ENCODE measurements at places on chromosomes 2 and 18. TPM values are rescaled to one million over a fixed set of nuclear protein-coding genes. Genes with fewer than 3 reads are reported as not detected.

DNA sequence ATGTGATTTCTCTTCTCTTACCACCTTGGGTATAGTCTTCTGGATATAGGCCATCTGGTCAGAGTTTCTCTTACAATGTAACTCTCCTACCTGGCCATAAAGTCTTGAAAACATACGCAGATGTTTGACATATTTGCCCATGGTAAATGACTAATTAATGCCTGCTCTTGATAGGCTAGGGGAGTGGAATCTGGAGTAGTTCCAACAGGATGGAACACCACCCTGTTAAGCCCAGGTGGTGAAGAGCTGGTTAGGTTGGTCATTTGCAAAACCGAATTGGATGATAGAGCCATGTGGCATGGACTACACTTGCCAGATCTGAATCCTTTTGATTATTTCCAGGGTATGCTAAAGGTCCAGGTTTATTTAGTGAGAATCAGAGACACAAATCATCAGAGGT, 36.5 kb downstream of the HADHB start:
- peaks cover 100% of the 10 kb centered on the region for H3K36me3 ChIP-seq
- H3K4me3 ChIP-seq: no peak overlapping the region
- DNase-seq: no peak
- H3K27me3 ChIP-seq: no peaks in the 10 kb centered on the region

DNA sequence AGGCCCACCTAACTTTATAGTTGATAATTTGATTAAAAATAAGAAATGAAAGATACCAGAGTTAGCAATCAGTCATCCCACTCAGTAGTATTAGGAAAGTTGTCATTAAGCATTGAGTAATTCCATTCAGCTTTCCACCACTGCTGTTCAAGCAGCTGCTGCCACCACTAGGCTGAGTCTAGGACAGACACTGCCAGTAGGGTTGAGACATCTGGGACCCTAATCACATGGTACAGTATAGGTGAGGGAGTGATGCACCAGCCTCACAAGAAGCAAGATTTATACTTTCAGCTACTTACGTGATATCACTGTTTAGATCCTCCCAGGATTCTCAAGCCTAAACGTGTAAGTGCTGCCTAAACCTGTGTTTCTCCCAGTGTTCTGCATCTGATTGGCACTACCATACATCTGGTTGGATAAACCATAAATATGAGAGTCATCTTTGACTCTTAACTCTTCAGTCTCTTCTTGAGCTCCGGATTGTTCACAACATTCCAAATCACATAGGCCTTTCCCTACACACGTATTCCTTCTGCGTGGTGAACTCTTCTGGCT, 3.2 kb downstream of the UBXN4 start:
- H3K27ac ChIP-seq: no peak overlapping the region
- H3K27me3 ChIP-seq: no peaks in the 10 kb centered on the region
- no peak overlapping the region for H3K4me3 ChIP-seq
- H3K36me3 ChIP-seq: peaks cover 39% of the 10 kb centered on the region
- no peak for DNase-seq
- peaks cover 33% of the 10 kb centered on the region for H3K4me1 ChIP-seq

DNA sequence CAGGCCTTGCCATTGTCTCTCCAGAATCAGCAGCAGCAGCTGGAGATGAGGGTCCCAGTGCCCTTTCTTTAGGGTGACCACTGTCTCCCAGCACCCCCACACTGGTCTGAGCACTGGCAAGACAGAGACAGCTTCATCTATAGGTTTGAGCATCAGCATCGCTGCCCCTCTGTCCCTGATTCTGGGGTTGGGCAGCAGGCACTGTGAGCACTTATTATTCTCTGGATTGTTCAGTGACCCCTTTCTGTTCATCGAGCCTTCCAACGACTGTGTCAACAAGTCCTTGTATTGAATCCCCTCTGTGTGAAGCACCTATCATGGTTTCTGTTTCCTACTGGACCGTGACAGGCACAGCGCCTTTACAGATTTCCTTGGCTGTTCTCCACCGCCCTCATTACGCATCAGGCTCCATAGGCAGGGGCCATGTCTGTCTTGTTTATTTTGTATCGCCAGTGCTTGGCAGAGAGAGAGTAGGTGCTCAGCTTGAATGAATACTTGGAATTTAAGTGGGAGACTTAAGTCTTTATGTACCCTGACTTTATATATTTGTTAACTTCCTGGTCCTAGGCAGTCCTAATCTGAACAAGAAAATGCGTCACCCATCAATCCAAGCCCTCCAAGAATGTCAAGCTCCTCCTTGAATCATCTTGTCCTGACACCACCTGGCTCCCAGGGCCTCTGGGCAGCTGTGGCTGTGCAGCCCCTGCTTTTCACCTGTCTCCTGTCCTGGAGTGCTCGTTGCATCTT, 11.4 kb downstream of the MALL start:
- peak overlapping the region; percentile 87 for H3K27ac ChIP-seq
- H3K27me3 ChIP-seq: no peaks in the 10 kb centered on the region
- peak; percentile 59 for DNase-seq
- no peaks in the 10 kb centered on the region for H3K36me3 ChIP-seq

DNA sequence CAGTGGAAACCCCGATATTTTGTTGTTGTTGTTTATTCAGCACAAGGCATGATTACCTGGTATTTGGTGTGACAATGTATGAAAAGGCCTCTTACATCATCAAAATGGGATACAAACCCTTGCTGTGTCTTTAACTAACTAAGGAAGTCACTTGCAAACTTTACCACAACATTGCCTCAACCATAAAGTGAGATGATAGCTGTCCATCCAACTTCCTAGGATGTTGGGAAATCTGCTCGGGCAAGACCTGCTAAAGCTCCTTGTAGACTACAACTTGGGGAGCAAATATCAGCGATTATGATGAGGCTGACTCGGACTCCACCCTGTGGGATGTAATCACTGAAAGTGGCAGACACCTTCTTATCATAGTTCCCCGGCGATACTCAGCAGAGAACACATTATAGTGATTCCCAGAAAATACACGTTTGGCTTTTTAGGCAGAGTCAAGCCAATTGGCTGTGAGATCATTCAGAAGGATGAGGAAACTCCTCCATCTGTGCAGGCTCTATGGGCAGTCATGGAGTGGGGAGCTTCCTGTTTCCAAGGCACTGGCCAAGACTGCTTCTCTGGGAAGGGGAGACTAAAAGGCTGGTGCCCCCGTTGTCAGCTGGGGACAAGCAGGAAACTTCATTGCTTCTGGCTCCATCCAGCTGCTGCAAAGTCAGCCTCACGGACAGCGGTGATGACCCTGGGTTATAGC, 289.0 kb downstream of the RNF144A start:
- H3K4me1 ChIP-seq: no peaks in the 10 kb centered on the region
- no peak overlapping the region for H3K4me3 ChIP-seq
- H3K27me3 ChIP-seq: no peaks in the 10 kb centered on the region
- H3K36me3 ChIP-seq: no peaks in the 10 kb centered on the region
- no peak for DNase-seq

Gene ADAM23
- total RNA-seq: 2.5 TPM

GRCh38 chr2:99072551-99072950, 69.0 kb upstream of the C2orf15 start:
- H3K36me3 ChIP-seq: no peaks in the 10 kb centered on the region
- peaks cover 5% of the 10 kb centered on the region for H3K4me1 ChIP-seq
- H3K4me3 ChIP-seq: no peak overlapping the region
- DNase-seq: no peak

GRCh38 chr2:186927185-186927866, 78.4 kb upstream of the ZSWIM2 start:
- H3K27me3 ChIP-seq: no peaks in the 10 kb centered on the region
- DNase-seq: no peak
- no peaks in the 10 kb centered on the region for H3K36me3 ChIP-seq
- H3K4me1 ChIP-seq: no peaks in the 10 kb centered on the region
- no peak overlapping the region for H3K4me3 ChIP-seq
- no peak overlapping the region for H3K27ac ChIP-seq

Gene DOK6
- 3.2 TPM for total RNA-seq

Gene FZD7
- 15.2 TPM for total RNA-seq

- no peaks in the 10 kb centered on the region for H3K4me1 ChIP-seq
- no peak overlapping the region for H3K27ac ChIP-seq
- no peaks in the 10 kb centered on the region for H3K27me3 ChIP-seq
Measured at GRCh38 chr18:59646228-59646962, 50.8 kb downstream of the CCBE1 start.

DNA sequence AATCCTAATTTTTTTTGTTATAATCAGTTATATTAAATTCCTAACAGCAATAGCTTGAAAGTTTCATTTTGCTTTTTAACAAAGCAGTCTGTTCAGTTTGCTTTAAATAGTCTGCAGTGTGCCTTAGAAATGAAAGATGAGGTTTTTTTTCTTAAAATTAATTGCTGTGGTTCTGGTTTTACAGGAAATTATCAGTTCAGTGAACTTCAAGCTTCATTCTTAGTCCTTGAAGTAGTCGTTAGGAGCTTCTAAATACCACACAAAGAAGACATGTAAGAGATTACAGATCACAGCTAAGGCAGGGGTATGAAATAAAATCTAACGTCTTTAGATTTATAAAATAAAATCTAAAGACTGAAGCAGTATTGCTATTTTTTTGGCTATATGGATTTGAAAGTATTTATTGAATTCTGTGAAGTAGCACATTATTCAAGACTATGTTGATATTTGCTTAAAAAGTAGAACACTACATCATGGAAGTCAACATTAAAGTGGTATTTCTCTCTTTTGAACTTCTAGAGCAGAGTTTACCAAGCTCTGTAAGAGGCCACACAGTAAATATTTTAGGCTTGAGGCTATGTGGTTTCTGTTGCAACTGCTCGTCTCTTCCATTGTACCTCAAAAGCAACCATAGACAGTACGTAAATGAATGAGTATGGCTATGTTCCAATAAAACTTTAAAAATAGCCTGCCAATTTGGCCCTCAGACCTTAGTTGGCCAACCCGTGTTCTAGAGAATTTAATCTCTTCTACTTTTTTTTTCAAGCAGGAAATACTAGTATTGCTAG, 81.5 kb upstream of the STON1 start:
- peaks cover 37% of the 10 kb centered on the region for H3K4me1 ChIP-seq
- H3K27me3 ChIP-seq: no peaks in the 10 kb centered on the region
- no peak for DNase-seq
- peaks cover 25% of the 10 kb centered on the region for H3K36me3 ChIP-seq

- H3K27ac ChIP-seq: no peak overlapping the region
- no peak for DNase-seq
- no peaks in the 10 kb centered on the region for H3K36me3 ChIP-seq
- H3K4me3 ChIP-seq: no peak overlapping the region
- no peaks in the 10 kb centered on the region for H3K4me1 ChIP-seq
- H3K27me3 ChIP-seq: no peaks in the 10 kb centered on the region
Measured at GRCh38 chr18:68504441-68505177, 210.3 kb downstream of the TMX3 start.

DNA sequence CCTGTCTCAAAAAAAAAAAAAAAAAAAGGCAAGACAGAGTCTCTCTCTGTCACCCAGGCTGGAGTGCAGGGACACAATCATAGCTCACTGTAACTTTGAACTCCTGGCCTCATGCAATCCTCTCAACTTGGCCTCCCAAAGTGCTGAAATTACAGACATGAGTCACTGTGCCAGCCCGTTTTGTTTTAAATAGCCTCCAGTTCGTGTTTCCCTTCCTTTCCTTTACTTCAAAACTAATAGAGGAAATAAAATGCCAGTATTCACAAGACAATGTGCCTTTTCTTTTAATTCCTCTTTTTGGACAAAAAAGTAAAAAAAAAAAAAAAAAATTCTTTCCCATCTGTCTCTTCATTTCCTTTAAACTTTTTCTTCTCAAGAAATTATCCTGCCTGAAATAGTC, 54.5 kb upstream of the ACMSD start:
- no peaks in the 10 kb centered on the region for H3K4me1 ChIP-seq
- DNase-seq: no peak
- no peak overlapping the region for H3K4me3 ChIP-seq
- no peak overlapping the region for H3K27ac ChIP-seq
- no peaks in the 10 kb centered on the region for H3K36me3 ChIP-seq

- DNase-seq: no peak
- no peak overlapping the region for H3K4me3 ChIP-seq
- peak overlapping the region; percentile 53 for H3K27ac ChIP-seq
- H3K36me3 ChIP-seq: peaks cover 17% of the 10 kb centered on the region
- peaks cover 37% of the 10 kb centered on the region for H3K4me1 ChIP-seq
- H3K27me3 ChIP-seq: no peaks in the 10 kb centered on the region
Measured at GRCh38 chr2:46170611-46171350, 126.4 kb upstream of the EPAS1 start.

- H3K36me3 ChIP-seq: no peaks in the 10 kb centered on the region
- H3K4me1 ChIP-seq: no peaks in the 10 kb centered on the region
- no peak overlapping the region for H3K27ac ChIP-seq
- no peak overlapping the region for H3K4me3 ChIP-seq
- H3K27me3 ChIP-seq: no peaks in the 10 kb centered on the region
- no peak for DNase-seq
Measured at GRCh38 chr2:66803726-66804125, 368.8 kb downstream of the MEIS1 start.

- H3K4me3 ChIP-seq: no peak overlapping the region
- no peaks in the 10 kb centered on the region for H3K36me3 ChIP-seq
- no peaks in the 10 kb centered on the region for H3K4me1 ChIP-seq
- H3K27me3 ChIP-seq: no peaks in the 10 kb centered on the region
- no peak for DNase-seq
Measured at GRCh38 chr2:220394433-220394832, 767.0 kb downstream of the SLC4A3 start.

GRCh38 chr2:151032741-151033191, 228.9 kb downstream of the RBM43 start:
- H3K36me3 ChIP-seq: no peaks in the 10 kb centered on the region
- no peak overlapping the region for H3K4me3 ChIP-seq
- no peak for DNase-seq
- H3K27me3 ChIP-seq: no peaks in the 10 kb centered on the region
- H3K4me1 ChIP-seq: no peaks in the 10 kb centered on the region

- no peak overlapping the region for H3K4me3 ChIP-seq
- H3K27ac ChIP-seq: no peak overlapping the region
- no peak for DNase-seq
- H3K36me3 ChIP-seq: no peaks in the 10 kb centered on the region
Measured at GRCh38 chr2:209458008-209458979, 34.4 kb downstream of the MAP2 start.

Gene BCL2
- 11.0 TPM for total RNA-seq

- H3K27me3 ChIP-seq: no peaks in the 10 kb centered on the region
- no peak overlapping the region for H3K27ac ChIP-seq
- no peak for DNase-seq
- H3K4me1 ChIP-seq: peaks cover 8% of the 10 kb centered on the region
Measured at GRCh38 chr18:63309422-63309821, 10.1 kb downstream of the BCL2 start.

DNA sequence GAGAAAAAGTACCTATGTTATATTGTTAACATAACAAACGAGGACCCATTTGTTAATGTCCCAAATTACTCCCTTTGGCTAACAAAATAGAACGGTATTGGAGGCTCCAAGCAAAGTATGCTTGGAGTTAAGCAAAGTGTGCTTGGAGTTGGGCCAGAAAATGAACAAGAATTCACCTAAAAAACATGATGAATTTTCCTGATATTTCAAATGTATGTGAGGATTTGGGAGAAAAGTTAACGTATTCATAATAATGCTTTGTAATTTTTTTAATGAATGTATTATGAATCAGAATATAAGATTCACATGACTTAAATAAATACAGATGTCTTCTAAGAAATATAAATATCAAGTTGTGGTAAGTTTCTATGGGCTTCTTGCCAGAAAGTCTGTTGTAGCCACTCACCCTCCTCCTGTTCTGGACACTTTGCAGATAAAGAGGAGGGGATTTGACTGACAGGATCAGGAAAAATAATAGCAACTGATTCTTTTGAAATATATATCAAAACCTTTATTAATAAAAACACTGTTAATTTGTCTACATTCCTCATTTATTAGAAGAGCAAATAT, 423.7 kb upstream of the MMADHC start:
- no peak for DNase-seq
- no peaks in the 10 kb centered on the region for H3K27me3 ChIP-seq
- no peaks in the 10 kb centered on the region for H3K36me3 ChIP-seq
- H3K4me1 ChIP-seq: no peaks in the 10 kb centered on the region
- no peak overlapping the region for H3K4me3 ChIP-seq
- no peak overlapping the region for H3K27ac ChIP-seq

- no peaks in the 10 kb centered on the region for H3K4me1 ChIP-seq
- no peaks in the 10 kb centered on the region for H3K36me3 ChIP-seq
- DNase-seq: no peak
Measured at GRCh38 chr2:129396980-129397599, 582.4 kb upstream of the RAB6C start.
